GM12864 (cell line): ENCODE measurements at places on chromosomes 1 and 21.

GRCh38 chr1:100448366-100448765 lies 89.6 kb upstream of the GPR88 start:
- no peak for DNase-seq

DNA sequence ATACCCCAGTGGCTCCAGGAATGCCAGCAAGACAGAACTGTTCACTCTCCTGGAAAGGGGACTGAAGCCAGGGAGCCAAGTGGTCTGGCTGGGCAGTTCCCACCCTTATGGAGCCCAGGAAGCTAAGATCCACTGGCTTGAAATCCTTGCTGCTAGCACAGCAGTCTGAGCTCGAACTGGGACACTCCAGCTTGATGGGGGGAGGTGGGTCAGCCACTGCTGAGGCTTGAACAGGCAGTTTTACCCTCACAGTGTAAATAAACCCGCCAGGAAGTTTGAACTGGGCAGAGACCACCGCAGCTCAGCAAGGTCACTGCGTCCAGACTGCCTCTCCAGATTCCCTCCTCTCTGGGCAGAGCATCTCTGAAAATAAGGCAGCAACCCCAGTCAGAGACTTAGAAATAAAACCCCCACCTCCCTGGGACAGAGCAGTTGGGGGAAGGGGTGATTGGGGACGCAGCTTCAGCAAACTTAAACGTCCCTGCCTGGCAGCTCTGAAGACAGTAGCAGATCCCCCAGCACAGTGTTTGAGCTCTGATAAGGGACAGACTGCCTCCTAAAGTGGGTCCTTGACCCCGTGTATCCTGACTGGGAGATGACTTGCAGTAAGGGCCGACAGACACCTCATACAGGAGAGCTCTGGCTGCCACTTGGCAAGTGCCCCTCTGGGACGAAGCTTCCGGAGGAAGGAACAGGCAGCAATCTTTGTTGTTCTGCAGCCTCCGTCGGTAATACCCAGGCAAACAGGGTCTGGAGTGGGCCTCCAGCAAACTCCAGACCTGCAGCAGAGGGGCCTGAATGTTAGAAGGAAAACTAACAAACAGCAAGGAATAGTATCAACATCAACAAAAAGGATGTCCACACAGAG lies 568.4 kb downstream of the PLA2G4A start:
- DNase-seq: no peak

DNA sequence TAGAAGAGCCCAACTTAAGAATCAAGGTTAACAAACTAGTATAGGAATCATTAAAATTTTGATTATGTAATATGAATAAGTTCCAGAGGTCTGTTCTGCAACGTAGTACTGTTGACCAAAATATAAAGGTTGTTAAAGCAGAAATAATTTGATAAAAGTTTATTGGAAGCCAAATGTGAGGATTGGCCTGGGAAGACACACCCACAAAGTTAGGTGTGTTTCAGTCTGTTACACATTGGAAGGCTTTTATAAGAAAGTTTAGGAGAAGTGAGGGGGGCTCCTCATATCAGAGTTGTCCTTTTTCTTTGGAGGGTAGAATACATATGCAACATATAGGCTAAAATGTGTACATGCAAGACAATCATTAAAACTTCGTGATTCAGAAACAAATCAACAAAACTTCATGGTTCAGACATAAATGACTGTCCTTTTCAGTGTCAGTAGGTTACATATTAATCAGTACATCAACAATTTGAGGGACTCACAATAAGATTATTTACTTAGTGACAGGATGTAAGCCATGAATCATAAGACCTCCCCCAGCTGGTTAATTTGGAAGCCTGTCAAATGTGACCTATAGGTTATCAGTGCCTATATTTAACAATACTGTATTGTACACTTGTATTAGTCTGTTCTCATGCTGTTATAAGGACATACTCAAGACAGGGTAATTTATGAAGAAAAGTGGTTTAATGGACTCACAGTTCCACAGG lies 245.0 kb upstream of the B3GALT2 start:
- DNase-seq: no peak

- DNase-seq: no peak
Measured at GRCh38 chr1:57850176-57850940, 426.5 kb upstream of the DAB1 start.

- no peak for DNase-seq
Measured at GRCh38 chr1:214028649-214029406, 41.1 kb downstream of the PROX1 start.

GRCh38 chr1:37038227-37039093 lies 4.1 kb upstream of the GRIK3 start:
- DNase-seq: no peak

- no peak for DNase-seq
Measured at GRCh38 chr1:36458910-36459309, 5.3 kb downstream of the MRPS15 start.

- peak; percentile 10 for DNase-seq
Measured at GRCh38 chr1:47676311-47677054, 238.6 kb downstream of the FOXD2 start.

DNA sequence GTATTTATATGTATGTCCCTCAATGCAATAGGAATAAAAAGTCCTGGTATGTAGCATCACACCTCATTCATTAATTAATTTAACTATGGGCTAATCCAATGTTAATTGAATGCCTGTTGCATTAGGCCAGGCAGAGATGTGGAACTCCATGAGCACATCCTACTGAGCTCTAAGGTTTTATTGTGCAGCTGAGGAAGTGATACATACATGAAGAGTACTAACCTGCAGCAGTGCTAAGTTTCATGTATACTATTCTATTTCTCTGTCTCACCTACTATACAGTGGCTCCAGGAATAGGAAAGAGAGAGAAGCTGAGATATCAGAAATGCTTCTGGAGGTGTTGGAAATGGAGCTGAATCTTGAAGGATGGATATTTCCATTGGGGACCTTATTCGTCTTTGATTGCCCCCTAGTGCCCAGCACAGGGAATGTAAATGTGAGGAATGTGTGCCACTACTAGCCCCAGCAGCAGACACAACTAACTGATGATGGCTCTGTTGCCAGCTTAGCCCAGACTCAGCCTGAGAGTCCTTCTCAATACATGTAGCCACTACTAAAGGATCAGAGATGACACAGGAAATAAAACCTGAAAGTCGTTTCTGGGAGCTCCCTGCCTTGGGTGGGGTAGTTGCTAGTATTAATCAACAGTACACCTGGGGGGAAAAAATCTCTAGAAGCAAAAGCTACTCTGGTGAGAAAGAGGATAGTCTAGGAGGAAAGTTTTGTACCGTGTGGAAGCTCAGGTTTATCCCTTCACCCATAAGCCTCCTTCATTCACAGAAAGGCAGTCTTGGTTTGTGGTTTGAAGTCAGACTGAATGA lies 173.3 kb upstream of the FOXD3 start:
- DNase-seq: no peak

GRCh38 chr1:5297180-5297885 lies 642.9 kb downstream of the AJAP1 start:
- DNase-seq: no peak

DNA sequence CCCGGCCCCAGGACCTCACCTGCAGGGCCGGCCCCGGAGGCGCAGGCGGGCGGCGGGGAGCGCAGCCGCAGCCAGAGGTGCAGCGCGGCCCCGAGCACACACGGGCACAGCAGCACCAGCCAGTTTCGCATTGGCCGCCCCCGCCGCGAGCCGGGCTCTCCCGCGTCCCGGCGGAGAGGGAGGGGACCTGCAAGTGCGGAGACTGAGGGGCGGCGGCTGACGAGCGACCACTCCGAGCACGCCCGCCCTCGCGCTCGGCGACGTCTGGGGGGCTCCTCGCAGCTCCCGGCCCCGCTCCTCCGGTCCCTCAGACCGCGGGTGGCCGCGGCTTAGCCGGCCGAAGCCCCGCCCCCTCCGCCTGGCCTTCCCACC lies at the start of gene B3GALNT2:
Gene B3GALNT2 (minus strand): TSS at position 331 of the 372 bp plus-strand sequence. CDS start 200 bp downstream, at position 131.
- DNase-seq: no peak

GRCh38 chr1:25065795-25066238 lies 135.7 kb upstream of the RUNX3 start:
- DNase-seq: no peak

- no peak for DNase-seq
Measured at GRCh38 chr1:45328680-45329079, 2.0 kb downstream of the HPDL start.

- no peak for DNase-seq
Measured at GRCh38 chr1:7580923-7581753, 190.0 kb upstream of the VAMP3 start.

GRCh38 chr1:119366424-119366823 lies 2.2 kb upstream of the HAO2 start:
- DNase-seq: no peak

GRCh38 chr1:8506995-8507615 lies 189.2 kb downstream of the SLC45A1 start:
- DNase-seq: no peak

DNA sequence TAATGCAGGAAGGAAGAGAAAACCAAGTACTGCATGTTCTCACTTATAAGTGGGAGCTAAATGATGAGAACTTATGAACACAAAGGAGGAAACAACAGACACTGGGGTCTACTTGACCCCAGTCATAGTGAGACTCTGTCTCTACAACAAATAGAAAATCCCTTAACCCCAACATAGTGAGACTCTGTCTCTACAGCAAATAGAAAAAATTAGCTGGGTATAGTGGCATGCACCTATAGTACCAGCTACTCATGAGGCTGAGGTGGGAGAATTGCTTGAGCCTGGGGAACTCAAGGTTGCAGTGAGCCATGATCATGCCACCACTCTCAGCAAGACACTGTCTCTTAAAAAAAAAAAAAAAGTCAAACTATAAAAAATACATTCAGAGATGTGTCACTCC lies 42.7 kb downstream of the GIPC2 start:
- no peak for DNase-seq

GRCh38 chr21:35850029-35850428 lies 210.3 kb downstream of the SETD4 start:
- DNase-seq: no peak

DNA sequence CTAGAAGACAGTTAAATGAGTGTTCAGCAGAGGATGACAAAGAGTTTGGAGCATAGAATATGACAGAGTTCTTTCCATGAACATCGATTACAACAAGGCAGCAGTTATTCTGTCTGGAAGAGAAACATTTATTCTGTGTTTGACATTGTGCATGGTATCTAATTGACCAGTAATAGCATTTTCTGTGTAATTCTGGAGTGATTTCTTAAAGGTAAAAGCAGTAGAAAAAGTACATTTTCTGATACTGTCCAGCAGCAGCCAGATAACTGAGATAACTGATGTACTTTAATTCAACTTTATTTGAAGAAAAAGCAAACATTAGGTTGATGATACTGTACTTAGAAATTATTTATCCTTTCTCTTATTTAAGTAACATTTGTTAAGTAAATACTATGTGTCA lies 497.1 kb downstream of the AGBL4 start:
- DNase-seq: no peak

- no peak for DNase-seq
Measured at GRCh38 chr1:162734047-162734446, 56.5 kb upstream of the HSD17B7 start.

- DNase-seq: no peak
Measured at GRCh38 chr1:32755098-32755809, 52.7 kb upstream of the SYNC start.

DNA sequence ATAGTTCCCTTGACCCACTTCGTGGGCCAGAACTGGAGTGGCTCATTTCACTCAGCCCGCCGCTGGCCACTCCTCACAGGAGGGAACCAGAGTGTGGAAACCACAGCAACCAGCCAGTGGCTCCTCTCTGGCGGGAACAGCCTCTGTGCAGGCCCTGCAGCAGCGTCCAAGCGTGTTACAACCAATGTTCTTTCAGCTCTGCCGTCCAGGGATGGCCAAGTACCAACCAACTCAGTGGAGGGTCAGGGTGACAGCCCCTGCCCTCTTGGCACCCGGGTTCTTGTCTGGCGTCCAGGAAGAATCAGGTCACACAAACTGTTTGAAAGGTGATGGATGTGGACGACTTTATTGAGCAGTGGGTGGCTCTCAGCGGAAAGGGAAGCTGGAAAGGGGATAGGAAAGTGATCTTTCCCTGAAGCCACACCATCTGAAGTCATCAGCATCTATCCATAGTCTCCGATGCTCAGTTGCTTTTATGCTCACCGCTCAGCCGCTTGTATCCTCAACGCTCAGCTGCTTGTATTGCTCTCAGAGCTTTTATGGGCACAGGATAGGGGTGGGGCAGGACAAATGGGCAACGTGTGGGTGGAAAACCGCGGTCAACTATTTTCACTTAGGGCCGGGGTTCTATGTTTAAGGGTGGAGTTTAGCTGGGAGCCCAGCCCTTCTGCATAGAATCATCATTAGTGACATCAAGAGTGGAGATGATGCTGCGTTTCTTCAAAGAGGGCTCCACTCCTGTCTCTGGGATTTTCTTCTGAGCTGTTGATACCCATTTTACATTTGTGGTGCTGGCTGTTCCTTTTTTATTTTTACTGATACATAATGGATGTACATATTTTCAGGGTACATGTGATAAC lies 250.2 kb downstream of the RRAGC start:
- DNase-seq: no peak

GRCh38 chr1:66371233-66372005 lies 162.5 kb upstream of the SGIP1 start:
- no peak for DNase-seq

- DNase-seq: no peak
Measured at GRCh38 chr1:244852694-244853093, 11.6 kb downstream of the HNRNPU start.

- no peak for DNase-seq
Measured at GRCh38 chr1:30508611-30509010, 214.8 kb downstream of the MATN1 start.

DNA sequence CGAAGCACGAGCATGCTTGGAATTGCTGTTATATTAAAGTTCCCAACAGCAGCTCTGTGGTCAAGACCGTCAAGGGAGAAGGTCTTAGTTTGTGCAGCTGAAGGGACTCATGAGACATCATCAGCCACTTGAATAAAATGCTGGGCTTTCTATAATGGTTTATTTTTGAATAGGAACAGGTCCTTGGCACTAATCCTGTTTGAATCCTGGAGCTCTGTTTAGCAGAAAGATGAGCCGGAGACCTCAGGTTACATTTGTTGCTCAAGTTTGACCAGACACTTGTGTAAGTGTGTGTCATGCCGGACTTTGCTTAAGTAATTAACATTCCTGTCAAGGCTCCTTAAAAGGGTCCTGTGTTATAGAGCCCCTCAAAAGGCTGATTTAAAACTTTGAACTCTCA lies 186.5 kb downstream of the ROR1 start:
- no peak for DNase-seq

- no peak for DNase-seq
Measured at GRCh38 chr21:34661848-34662247, 6.9 kb upstream of the CLIC6 start.

DNA sequence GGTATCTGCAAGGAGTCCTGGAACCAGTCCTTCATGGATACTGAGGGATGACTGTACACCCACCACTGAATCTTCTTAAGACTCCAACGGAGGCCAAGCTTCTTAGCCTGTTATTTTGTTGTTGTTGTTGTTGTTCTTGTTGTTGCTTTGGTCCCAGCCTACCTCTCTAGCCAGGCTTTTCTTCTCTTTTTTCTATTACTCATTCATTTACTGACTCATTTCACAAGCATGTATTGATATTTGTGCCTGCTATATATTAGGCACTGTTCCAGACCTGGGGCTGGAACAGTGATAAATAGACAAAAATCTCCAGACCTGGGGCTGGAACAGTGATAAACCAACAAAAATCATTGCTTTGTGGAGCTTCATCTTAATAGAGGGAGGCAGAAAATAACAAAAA lies 20.4 kb downstream of the CENPF start:
- DNase-seq: no peak
